Smooth muscle cell of the brain vasculature (primary cell): ENCODE measurements at places on chromosomes 4 and X.

GRCh38 chrX:16836371-16836770 is 33.8 kb downstream of the RBBP7 start:
- no peak for DNase-seq

DNA sequence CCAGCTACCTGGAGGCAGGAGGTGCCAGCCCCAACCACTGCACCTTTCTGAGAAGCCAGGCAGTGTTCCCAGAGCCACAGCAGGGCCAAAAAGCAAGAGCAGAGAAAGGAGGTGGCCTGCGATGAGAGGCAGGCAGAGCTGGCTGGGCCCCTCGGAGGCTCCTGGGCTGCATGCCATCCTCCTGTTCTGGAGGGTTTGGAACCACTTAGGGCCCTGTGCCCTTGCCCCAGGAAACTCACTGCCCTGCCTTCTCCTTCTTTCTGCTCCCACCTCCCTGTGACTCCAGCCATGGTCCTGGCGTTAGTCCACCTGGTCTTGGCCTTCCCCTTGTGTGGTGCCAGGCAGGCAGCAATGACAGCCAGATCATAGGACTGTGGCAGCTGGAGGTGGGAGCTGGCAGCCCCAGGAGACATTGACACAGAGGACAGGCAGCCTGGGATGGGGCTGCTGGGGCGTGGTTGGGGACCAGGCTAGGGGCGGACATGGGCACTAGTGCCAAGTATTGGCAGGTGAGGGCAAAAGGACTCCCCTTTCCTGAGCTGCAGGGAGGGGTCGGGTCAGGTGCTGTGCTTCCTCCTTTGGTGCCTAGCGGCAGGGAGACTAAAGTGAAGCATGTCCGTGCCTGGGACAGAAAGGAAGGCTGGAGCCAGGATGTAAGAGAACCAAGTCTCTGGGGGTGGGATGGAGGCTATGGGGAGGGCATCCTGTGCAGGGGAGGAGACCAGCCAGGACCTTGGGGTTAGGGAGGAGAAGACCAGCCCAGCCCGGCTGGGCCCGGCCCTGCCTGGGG is 1.4 kb downstream of the APLN start:
- no peak for DNase-seq

- DNase-seq: no peak
Observed at GRCh38 chr4:35539404-35540055, 704.8 kb downstream of the ARAP2 start.

- DNase-seq: no peak
Observed at GRCh38 chr4:104489731-104490095, 5.0 kb downstream of the CXXC4 start.

- DNase-seq: no peak
Observed at GRCh38 chrX:11254417-11255109, 38.6 kb upstream of the AMELX start.
